ENCODE measurements at places on chromosomes 4 and X. TPM values are rescaled to one million over a fixed set of nuclear protein-coding genes. Genes with fewer than 3 reads are reported as not detected.
A peak's percentile ranks its signal among the peaks of the same experiment; 100 is the strongest.

DNA sequence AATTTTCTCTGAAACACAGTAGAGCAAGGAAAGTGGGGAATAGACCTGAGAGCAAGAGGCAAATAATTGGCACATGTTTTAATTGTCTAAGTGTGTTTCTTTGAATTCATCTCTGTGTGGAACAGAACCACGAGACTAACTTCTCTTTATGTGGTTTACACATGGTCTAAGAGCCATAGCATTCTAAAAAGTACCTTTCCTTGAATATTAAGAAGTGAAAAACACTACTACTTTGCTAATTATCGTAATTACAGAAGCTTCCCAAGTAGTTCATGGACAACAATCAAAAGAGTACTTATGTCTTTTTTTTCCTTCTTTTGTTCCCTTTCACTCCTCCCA is 2.9 kb upstream of the CYBB start:
- H3K36me3 ChIP-seq: no peaks in the 10 kb centered on the region
- no peaks in the 10 kb centered on the region for H3K27me3 ChIP-seq
- H3K4me3 ChIP-seq: no peak overlapping the region
- no peak for DNase-seq

DNA sequence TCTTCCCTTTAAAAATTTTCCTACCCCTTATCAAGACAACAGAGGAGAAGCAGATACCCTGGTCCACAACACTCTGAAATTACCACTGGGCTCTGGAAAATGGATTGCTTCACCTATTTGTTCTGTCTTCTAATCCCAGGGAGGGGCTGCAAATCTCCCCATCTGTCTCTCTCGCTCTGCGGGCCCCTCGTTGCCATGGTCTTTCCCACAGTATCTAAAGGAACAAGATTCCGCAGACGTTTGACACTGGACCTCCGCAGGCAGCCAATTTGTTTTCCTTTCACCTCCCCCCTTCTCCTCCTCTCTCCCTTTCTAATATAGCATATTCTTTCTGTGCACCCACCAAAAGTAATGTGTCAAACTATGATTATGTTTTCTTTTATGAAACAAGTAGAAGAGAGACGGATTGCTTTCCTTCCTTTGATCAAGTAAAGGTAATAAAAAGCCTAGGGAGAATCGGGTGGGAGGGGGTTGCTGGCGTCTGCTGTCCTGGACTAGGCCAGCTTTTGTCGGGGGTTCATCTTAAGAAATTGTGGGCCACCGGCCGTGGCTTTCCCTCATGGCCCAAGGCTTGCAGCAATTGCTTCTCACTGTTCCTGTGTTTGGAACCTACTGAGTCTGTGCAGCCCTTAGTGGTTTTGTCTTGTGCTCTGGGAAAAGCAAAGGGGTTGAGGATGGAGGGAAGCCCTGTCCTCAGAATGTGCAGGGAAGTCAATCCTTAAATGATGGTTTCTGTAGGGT is 81.0 kb downstream of the MGST2 start:
- H3K27me3 ChIP-seq: no peaks in the 10 kb centered on the region
- no peak for DNase-seq
- H3K4me3 ChIP-seq: no peak overlapping the region
- H3K4me1 ChIP-seq: peaks cover 36% of the 10 kb centered on the region
- no peak overlapping the region for H3K27ac ChIP-seq
- no peaks in the 10 kb centered on the region for H3K36me3 ChIP-seq

Gene PTPN13
- 0.14 TPM for total RNA-seq

GRCh38 chrX:138485767-138486166 is 225.8 kb downstream of the FGF13 start:
- H3K36me3 ChIP-seq: no peaks in the 10 kb centered on the region
- no peak overlapping the region for H3K4me3 ChIP-seq
- H3K27me3 ChIP-seq: no peaks in the 10 kb centered on the region
- H3K27ac ChIP-seq: no peak overlapping the region
- DNase-seq: no peak

DNA sequence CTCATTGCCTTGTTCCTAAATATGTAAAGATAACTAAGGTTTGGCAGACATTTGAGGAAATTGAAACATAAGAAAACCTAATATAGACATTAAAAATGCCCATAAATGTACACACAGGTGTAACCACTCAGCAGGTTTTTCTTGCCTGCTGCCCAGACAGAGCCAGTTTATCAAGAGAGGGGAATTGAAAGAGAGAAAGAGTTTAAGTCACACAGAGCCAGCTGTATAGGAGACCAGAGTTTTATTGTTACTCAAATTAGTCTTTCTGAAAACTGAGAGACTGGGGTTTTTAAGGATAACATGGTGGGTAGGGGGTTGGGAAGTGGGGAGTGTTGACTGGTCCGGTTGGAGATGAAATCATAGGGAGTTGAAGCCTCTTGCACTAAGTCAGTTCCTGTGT is 119.0 kb downstream of the CFAP299 start:
- no peaks in the 10 kb centered on the region for H3K36me3 ChIP-seq
- no peaks in the 10 kb centered on the region for H3K27me3 ChIP-seq
- no peak overlapping the region for H3K4me3 ChIP-seq
- DNase-seq: no peak
- H3K4me1 ChIP-seq: no peaks in the 10 kb centered on the region

DNA sequence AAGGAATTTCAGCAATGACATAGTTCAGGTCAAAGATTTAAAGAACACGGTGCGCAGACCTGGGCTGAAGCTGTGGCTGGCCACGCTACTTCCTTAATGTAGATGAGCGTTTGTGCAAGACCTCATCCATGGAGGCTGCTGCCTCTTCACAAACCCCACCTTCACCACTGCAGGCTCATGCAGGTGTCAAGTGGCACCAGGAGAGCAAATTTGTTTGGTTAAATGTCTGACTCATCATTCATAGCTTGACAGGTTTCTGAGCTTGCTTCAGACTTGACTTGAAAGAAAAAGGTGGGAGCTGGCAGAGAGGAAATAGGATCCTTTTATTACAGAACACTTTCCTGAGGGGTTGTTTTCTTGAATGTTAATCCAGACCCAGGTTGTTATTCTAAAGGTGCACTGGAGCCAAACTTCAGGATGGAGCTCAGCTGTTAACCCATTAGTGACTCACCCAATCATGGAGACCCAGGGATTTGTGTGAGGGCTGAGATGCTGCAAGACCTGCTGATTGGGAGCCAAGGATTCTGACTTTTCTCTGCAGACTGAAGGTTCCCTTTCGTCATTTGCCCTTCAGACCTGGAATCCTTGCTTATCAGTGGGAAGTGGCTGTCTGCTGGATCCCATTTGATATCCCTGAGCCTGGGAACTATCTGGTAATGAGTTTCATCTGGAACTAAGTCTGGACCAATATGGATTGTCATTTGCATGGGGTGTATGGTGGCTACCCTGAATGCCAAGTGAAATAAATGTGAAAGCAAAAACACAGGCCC is 315.3 kb downstream of the PTTG2 start:
- no peak overlapping the region for H3K4me3 ChIP-seq
- no peaks in the 10 kb centered on the region for H3K27me3 ChIP-seq
- no peaks in the 10 kb centered on the region for H3K36me3 ChIP-seq
- DNase-seq: no peak
- H3K4me1 ChIP-seq: no peaks in the 10 kb centered on the region

Gene PDE5A
- 0.07 TPM for total RNA-seq

GRCh38 chr4:80184053-80184824 is 13.1 kb upstream of the PRDM8 start:
- no peak overlapping the region for H3K4me3 ChIP-seq
- H3K4me1 ChIP-seq: no peaks in the 10 kb centered on the region

GRCh38 chr4:155529272-155529671 is 137.4 kb upstream of the GUCY1A1 start:
- H3K27me3 ChIP-seq: no peaks in the 10 kb centered on the region
- H3K4me1 ChIP-seq: peaks cover 74% of the 10 kb centered on the region
- DNase-seq: peak; percentile 88
- no peaks in the 10 kb centered on the region for H3K36me3 ChIP-seq

Gene SLC4A4
- 0.25 TPM for total RNA-seq

GRCh38 chr4:157819693-157820464 is 352.9 kb downstream of the GASK1B start:
- no peaks in the 10 kb centered on the region for H3K27me3 ChIP-seq
- H3K27ac ChIP-seq: no peak overlapping the region
- H3K4me3 ChIP-seq: no peak overlapping the region

DNA sequence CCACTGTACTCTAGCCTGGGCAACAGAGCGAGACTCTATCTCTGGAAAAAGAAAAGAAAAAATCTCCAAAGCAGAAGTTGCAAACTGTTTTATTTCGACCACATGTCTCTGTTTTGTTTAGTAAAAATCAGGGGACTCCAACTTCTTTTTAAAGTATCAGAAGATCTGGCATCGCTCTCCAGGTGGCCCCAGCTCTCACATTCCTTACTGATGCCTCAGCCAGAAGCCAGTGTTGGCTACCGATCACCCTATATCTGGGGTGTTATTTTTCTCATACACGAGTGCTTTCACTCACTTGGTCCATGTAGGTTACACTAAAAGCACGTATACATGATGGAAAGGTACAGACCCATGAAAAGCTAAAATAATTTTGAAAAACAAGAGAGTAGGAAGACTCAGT is 8.3 kb downstream of the MPP1 start:
- H3K36me3 ChIP-seq: no peaks in the 10 kb centered on the region
- no peaks in the 10 kb centered on the region for H3K27me3 ChIP-seq
- peaks cover 4% of the 10 kb centered on the region for H3K4me1 ChIP-seq
- DNase-seq: no peak
- no peak overlapping the region for H3K27ac ChIP-seq
- H3K4me3 ChIP-seq: no peak overlapping the region

DNA sequence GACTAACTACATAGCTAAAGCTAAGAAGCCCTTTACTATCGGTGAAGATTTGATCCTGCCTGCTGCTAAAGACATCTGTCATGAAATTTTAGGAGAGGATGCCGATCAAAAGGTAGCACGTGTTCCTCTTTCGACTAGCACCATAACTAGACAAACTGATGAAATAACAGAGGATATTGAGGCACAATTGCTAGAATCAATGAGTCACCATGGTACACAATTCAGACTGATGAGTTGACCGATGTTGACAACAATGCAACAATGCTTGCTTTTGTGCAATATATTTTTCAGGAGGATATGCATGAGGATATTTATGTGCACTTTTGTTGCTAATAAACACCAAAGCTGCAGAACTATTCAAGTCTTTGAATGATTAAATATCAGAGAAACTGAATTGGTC is 24.3 kb downstream of the TBCK start:
- no peaks in the 10 kb centered on the region for H3K27me3 ChIP-seq
- H3K4me1 ChIP-seq: peaks cover 7% of the 10 kb centered on the region
- peaks cover 16% of the 10 kb centered on the region for H3K36me3 ChIP-seq
- no peak overlapping the region for H3K27ac ChIP-seq
- DNase-seq: no peak

Gene PAGE5
- not detected for total RNA-seq

All from Karpas-422 (cell line).